Suppressor macrophage treated with lipopolysaccharide for 1 hour (primary cell): ENCODE measurements at places on chromosomes 7 and 10.

- peak; percentile 26 for DNase-seq
Observed at GRCh38 chr10:31215052-31215451, 104.0 kb upstream of the ZEB1 start.

DNA sequence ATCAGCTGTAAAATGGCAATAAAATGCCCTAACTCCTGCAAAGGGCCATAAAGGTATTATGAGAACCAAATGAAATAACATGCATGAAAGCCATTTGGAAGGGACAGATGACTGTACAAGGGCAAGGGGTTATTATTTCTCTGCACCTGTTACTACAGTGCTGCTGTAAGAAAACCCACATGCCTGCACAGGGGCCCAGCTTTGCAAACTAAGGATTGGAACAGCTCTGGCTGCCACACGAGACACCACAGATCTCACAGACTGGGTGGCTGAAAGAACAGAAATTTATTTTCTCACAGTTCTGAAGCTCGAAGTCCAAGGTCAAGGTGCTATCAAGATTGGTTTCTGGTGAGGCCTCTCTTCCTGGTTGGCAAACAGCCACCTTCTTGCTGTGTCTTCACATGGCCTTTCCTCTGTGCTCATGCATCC lies 409.0 kb upstream of the NRP1 start:
- no peak for DNase-seq

DNA sequence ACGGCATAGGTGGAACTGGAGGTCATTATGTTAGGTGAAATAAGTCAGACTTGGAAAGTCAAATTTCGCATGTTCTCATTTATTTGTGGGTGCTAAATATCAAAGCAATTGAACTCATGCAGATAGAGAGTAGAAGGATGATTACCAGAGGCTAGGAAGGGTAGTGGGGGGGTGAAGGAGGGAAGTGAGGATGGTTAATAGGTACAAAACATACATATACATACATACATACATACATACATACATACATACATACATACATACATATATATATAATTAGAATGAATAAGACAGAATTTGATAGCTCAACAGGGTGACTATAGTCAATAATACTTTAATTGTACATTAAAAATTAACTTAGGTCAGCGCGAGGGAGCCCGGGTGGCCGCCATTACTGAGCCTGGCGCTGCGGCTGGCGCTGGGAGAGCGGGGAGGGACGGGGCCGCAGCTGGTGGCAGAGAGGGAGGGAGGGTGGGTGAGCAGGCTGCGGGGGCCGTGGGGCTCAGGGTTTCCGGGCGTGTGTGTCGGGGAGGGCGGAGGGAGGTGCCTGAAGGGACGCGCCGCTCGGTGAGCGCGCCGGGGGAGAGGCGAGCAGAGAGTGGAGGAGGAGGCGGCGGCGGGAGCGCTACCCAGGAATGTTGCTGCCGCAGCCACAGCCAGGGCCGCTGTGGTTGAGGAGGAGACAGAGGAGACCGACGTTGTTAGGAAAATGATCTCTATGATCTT lies 85.8 kb upstream of the EGFR start:
- DNase-seq, result no peak

DNA sequence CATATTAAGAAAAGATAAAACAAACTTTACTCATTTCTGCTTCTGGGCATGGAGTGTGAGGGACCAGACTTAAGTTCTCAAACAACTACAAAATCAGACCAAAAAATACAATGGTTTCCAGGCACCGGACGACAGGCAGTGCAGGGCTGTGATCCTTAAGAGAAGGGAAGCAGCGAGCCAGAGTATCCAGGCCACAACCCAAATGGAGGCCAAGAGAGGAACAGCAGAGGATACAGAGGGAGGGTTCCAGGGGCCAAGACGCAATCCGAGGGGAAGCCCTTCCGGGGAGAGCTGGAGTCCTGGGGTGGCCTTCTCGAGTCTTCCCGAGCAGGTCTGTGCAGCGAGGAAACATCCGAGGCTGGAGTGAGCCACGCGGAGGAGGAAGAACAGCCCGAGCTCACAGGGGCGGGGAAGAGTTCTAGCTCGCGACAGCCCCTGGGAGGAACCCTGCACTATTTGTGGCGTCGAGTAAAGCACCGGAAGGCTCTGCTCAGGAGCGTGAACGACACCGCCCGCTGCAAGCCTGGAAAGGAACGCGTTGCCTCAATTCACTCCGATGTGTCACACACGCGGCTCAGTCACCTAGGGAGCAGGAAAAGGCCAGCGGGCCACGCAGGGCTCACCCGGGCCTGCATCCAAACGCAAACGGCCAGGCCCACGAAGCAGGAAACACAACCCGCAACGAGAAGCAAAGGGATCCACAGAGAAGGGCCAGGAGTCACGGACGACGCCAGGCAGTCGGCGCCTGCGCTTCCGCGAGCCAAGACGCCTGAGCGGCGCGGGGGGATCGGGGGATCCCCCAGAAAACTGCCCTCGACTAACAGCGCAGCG lies 933 bp upstream of the RNF32 start:
- no peak for DNase-seq

GRCh38 chr7:155484483-155485399 lies 26.8 kb downstream of the EN2 start:
- no peak for DNase-seq

- no peak for DNase-seq
Observed at GRCh38 chr7:70787771-70788170, 344.2 kb upstream of the GALNT17 start.

- no peak for DNase-seq
Observed at GRCh38 chr10:58638388-58638787, 125.7 kb downstream of the BICC1 start.

- DNase-seq, result no peak
Observed at GRCh38 chr7:151316896-151317295, 24.7 kb upstream of the NUB1 start.

DNA sequence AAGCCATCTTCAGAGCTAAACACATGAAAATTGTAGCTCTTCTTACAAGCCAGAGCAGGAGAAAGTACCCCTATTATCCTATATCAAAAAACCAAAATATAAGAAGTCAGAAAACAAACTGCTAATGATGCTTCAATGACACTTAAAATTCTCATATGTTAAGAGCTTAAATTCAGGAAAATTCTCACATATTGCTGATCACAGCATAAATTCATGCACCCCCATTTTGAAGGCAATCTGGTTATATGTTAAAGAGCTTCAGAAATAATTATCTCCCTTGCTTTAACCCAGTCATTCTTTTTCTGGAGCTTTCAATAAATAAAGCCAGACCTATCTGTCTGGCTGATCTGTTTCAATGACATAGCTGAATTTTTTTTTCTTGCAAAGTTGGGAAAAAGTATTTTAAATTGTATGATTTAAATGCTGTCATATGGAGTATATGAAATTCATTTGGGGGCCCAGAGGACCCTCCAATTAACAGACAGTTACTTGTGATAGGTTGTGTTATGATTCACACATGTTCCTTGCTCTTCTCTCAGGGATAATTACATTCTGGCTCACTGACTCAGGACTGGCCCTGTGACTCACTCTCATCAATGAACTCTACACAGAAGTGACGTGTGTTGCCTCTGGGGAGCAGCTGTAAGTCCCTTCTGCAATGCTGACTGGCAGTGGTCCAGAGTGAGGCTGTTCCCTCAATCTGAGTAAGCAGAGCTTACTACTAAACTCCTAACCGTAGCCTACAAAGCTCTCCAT lies 85.2 kb downstream of the HGF start:
- peak; percentile 94 for DNase-seq

DNA sequence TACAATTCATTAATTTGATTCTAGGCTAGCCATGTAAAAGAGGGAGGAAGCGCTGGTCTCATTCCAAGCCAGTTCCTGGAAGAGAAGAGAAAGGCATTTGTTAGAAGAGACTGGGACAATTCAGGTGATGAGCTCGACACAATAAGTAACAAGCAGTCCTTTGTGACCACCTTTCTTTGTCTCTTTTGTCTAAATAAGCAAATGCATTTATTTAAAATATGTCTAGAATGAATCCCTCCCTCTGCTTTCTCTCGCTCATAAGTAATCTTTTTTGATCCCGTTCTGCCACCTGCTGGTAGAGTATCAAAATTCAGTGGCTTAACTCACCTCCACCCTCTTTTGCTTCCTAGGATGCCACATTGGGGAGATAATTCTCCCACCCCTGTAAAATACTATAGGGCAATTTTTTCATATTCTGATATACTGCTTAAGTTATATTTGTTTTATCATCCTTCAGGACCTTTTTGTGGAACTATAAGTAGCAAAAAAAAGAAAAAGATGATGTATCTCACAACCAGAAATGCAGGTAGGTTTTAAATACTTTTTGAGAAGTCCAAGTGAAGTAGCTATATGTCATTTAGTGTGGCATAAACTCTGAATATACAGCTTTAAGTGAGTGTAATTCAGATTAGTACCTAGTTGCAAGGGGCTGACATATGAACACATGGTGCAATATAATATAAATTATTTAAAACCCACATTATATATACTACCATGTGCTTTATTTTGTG lies 91.5 kb downstream of the GSDME start:
- DNase-seq, result peak; percentile 66

- no peak for DNase-seq
Observed at GRCh38 chr10:86023931-86024280, 342.7 kb downstream of the GRID1 start.

DNA sequence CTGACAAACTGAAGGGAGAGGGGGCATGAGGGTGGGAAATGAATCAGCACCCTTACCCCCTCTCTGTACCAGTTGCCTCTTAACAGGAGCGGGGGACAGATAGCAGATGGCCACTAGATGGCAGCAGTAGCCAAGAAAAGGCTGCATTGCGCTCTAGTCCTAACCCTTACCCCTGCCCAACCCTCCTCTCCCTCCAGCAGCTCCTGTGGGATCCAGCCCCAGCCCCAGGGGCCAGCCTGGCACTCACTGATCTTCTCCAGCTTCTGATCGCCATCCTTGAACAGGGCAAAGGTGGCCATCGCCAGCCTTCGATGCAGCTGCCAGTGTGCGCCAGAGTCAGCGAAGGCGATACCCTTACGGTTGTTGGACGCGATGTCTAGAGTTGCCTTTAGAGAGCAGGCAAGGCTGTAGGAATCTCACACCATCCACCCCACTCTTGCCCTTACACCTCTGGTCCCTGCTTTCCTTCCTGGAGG lies 2.2 kb downstream of the CYP17A1 start:
- peak; percentile 90 for DNase-seq

DNA sequence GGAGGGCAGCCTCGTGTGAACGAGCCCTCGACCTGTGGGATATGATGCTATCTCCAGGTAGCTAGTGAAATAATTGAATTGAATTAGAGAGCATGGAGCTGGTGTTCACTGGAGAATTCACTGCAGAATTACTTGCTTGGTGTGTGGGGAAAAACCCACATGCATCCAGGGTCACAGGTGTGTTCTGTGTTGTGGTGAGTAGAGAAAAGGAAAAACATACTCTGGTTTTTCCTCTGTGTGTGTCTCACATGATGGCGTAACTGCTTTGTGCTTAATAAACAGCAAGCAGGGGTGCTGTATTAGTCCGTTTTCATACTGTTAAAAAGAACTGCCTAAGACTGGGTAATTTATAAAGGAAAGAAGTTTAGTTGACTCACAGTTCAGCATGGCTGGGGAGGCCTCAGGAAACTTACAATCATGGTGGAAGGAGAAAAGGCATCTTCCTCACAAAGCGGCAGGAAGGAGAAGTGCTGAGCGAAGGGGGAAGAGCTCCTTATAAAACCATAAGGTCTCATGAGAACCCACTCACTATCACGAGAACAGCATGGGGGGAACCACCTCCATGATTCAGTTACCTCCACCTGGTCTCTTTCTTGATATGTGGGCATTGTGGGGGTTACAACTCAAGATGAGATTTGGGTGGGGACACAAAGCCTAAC lies 62.6 kb downstream of the TACR2 start:
- DNase-seq, result no peak

- peak; percentile 6 for DNase-seq
Observed at GRCh38 chr10:120998251-120998650, 147.1 kb downstream of the WDR11 start.

- DNase-seq, result no peak
Observed at GRCh38 chr7:77839919-77840318, 41.3 kb downstream of the PHTF2 start.

GRCh38 chr7:73429215-73429614 lies 4.4 kb upstream of the FZD9 start:
- DNase-seq, result no peak

DNA sequence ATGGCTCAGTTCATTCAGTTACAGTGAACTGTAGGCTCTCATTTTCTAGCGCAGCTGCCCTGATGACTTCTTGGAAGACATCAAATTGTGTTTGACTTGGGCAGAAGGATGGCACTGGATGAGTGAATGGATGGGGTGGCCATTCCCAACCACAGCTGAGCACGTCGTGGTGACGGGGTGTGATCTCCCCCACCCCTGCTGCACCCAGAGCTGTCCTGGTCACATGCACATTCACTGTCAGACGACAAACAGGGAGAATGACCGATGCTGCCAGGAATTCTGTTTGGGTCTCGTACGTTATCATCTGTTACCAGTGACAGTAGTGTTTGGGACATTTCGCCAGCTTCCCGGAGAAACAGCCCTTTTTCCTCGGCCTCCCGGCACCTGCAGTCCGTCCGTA lies 623.2 kb downstream of the SDK1 start:
- no peak for DNase-seq

DNA sequence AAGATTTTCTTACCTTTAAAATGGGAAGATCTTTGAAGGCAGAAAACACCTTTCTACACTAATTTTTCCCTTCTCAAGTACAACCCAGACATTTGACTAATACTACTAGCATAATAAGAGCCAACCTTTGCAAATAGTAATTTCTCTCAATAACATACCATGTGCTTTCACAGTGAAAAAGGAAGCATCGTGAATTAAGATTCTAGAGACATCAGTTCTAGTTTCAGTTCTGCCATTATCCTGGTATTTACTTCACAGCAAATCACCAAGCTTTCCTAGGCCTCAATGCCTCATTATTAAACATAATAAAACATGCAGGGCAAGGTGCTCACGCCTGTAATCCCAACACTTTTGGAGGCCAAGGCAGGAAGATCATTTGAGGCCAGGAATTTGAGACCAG lies 24.9 kb downstream of the GSAP start:
- DNase-seq, result peak; percentile 67

- no peak for DNase-seq
Observed at GRCh38 chr7:79909176-79909575, 225.5 kb upstream of the GNAI1 start.

- DNase-seq, result no peak
Observed at GRCh38 chr10:125638555-125638954, 44.4 kb downstream of the TEX36 start.

DNA sequence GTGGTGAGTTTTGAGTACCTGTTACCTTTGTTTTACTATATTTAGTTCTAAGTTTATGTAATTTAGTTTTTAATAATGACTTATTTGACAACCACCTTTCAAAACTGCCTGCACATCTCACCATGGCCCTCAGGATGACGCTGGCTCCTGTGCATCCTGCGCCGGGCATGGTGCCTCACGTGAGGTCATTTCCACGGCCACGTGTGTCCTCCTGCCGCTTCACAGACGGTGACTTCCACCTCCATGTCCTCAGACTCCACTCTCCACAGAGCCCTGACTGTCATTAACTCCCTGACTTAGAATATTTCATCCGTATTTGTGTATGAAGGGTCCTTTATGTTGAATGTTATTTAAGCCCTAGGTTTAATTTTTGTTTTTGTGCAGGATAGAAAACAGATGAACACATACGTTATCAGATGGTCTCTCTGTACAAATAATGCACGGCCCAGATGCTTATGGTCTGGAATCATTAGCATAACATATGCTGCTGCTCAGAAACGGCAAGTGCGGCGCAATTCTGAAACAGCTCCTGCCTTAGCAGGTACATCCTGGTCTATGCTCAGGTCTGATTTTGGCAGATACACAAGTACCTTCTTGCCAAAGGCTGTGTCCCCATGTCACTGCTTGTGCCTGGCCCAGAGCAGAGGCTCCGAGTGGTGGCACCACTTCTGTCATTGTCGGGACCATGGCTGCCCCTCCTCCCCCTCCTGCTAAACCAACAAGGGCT lies 155.8 kb downstream of the WDR37 start:
- no peak for DNase-seq
